ENCODE measurements at places on chromosomes 1 and 21.
A peak's percentile ranks its signal among the peaks of the same experiment; 100 is the strongest.

DNA sequence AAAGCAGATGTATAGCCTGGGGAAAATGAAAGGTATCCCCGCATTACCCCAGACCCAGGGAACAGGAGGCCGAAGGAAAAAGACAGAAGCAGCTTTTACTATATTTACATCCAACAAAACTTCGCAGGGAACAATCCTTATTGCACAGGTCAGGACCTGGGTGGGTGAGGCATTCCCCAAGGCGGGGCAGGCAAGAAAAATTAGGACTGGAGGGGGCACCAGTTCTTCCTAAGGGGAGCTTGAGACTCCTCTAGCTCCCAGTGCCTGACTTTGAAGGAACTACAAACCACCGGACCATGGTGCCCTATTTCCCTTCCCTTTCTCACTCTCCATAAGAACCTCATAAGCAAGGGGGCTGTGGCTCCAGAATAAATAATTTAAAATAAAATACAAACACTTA is 6.7 kb upstream of the GATAD2B start:
- DNase-seq: no peak

DNA sequence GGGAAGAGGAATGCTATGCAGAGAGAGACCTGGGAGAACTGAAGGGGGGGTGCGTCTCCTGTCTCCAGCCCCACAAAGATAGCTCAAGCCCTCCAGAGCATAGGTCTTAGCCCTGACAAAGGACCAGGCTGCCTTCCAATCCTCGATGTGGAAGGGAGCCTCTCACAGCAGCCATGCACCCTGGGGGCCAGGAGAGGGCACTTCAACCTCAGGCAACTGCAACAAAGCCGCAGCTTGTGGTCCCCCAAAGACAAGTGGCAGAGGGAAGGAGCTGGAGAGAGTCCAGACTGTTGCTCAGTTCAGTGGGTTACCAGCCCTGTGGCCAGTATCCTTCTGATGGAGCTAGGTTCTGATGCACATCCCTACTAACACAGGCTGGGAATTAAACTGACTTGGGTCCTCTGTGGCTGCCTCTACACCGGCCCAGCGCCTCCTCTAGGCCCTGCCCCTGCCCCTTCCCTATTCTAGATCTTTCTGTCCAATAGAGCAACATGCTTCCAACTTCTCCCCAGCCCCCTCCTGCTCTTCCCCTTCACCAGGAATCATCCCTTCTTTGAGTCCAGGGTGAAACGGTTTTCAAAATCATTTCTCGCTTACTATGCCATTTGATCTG is 100.7 kb upstream of the SPATA6 start:
- peak; percentile 49 for DNase-seq

DNA sequence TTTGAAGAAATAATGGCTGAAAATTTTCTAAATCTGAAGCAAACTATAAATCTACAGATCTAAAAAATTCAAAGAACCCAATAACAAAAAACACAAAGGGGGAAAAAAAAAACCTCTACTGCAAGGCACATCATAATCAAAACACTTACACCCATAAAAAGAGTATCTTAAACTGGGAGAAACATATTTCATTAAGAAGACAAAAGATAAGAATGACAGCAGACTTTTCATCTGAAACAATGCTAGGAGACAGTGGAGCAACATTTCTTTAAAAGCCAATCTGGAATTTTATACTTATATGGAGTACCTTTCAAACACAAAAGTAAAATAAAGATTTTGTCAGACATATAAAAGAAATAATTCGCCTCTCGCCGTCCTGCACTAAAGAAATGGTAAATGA is 49.1 kb downstream of the COP1 start:
- peak; percentile 12 for DNase-seq

DNA sequence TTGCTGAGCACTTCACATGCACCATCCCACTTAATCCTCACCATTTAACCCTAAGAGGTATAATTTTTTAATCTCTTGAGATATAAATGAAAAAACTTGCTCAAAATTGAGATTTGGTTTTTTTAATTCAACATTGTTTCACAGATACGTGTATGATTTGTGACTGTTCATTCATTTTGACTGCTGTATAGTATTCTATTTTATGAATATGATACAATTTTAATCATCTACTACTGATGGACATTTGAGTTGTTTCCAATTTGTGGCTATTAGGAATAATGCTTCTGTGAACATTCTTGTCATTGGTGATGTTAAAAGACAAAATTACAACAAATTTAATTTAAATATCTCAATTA is 617 bp upstream of the ZMYM6 start:
- DNase-seq: no peak

DNA sequence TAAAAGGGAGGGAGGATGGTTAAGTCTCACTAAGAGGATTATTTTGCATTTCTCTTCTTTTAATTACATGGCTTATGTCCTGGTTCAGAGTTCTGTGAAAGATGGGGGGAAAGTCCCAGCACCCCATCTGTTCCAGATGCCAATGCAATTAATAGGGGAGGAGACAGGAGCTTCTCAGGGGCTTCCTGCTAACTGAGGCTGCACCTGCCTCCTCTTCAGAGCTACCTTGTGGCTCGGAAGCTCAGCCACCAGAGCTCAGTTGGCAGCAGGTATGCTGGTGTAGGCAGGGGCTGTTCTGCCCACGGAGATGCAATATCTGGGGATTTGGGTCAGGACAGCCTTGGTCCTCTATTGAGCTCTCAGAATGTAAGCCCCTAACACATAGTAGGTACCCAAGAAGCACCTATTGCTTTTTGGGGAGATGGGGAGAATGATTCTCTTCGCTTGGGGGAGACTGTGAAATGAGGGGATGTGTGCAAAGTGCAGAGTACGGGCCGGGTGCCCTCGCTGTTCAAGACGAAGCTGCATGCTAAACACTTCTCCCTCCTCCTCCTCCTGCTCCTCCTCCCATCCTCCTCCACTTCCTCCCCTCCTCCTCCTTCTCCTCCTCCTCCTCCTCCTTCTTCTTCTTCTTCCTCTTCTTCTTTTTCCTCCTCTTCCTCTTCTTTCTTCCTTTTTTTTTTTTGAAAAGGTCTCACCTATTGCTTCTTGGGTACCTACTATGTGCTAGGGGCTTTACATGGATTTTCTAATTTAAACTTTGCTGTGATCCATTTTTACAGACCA is 279.0 kb downstream of the PTPRU start:
- no peak for DNase-seq

DNA sequence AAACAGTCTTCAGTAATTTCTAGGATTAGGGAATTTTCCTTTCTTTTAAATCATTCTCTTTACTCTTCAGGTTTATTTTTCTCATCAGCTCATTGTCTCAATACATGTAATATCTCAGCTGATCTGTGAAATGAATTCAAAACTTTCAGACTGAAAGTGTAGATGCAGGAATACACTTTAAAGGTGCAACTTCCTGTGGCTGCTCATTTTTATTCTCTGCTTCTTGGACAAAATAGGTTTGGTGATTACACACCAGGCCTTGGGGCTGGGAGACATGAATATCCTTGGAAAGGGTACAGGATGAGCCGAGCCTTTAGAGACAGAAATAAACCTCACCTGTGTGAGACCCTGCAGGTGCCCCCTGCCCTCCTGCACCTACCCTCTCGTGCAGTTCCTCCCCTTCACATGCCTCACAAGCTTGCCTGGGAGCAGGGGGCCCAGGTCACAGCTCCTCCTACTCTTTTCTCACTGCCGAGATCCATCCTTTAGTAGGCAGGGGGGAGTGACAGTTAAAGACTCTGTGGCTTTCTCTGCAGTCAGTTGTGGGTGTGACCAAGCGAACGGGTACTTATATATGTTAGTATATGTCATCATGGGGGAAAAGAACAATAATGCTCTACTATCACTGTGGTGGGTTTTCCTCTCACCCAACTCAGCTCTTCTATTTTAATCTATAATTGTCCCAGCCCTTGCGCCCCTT is 23.6 kb downstream of the XCL2 start:
- DNase-seq: no peak

DNA sequence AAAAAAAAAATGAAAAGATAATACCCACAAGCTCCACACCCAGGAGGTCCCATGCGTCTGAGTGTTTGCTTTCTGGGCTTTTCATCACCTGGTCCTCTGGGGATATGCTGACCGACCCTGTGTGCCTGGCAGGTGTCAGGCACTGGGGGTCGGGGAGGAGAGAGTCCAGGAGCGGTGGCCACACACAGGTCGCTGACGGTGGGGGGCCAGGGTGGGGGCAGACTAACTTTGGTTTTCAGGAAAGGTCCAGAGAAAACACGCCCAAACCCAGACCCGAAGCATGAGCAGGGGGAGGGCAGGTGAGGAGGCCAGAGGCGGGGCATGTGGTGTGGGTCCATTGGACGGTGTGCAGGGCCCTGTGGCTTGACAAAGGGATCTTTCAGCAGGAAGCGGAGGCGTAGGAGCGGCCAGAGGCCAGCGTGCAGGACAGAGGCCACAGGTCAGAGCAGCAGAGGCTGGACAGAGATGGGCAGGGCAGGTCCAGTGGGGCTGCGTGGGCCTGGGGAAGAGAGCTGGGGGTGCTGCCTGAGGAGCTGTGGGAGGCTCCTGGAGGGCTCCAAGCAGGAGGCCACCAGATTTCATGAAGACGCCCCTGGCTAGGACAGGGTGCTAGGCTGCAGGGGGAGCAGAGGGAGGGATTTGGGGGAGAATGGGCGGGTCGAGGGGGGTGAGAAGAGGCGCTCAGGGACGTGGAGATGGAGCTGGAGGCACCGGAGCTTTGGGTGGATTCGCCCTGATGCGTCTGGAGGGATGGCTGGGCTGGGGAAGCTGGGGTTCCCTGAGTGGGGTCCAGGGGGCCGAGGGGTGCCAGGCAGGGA is 15.8 kb downstream of the RNF223 start:
- DNase-seq: no peak

GRCh38 chr1:12344596-12345349 is 114.9 kb downstream of the VPS13D start:
- no peak for DNase-seq

DNA sequence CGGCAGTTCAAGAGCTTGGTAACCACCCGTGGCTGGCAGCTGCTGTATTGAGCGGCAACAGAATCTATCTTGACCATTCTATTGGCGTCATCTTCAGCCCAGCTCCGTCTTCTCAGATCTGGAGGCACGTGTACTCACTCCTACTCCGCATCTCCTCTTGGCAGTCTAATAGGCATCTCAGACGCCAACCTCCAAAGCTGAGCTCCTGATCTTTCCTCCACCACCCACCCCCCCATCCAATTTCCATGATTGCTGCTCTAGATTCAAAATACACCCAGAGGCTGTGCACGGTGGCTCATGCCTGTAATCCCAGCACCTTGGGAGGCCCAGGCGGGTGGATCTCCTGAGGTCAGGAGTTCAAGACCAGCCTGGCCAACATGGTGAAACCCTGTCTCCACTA is 84.6 kb upstream of the CASZ1 start:
- DNase-seq: no peak

- DNase-seq: peak; percentile 56
Observed at GRCh38 chr1:78348496-78349284, 142.1 kb upstream of the PTGFR start.

DNA sequence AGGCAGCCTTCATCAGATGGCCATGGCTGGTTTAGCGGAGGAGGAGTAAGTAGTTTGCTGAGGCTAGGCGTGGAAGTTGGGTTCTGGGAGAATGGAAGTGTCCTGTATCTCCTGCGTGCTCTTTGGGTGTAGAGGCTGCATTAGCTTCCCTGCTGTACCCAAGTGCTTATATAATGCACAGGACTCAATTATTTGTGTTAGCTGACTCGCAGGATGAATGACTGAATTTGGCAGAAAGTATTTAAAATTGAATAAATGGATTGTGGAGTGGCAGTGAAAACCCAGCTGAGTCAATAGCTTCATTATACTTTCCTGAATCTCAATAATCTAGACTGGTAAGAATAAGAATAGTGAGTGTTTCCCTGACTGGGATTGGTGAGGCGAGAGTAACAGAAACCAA is 13.8 kb downstream of the DNTTIP2 start:
- DNase-seq: no peak

DNA sequence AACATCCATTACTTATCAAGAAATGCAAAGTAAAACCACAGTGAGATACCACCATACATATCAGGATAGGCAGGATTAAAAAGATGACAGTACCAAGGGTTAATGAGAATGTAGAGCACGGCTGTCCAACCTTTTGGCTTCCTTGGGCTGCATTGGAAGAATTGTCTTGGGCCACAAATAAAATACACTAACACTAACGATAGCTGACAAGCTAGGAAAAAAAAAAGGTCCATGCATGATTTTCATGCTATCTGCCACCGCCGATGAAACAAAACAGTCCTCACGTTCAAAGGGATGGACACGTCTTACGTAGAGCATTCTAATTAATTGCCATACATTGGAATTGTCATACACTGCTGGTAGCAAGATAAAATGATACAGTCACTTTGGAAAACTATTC is 14.3 kb downstream of the BACH1 start:
- DNase-seq: no peak

GRCh38 chr21:29775462-29775861 is 164.3 kb downstream of the GRIK1 start:
- no peak for DNase-seq

- peak; percentile 66 for DNase-seq
Observed at GRCh38 chr1:24714859-24715520, 30.3 kb upstream of the CLIC4 start.

GRCh38 chr21:44434936-44435635 is 20.2 kb upstream of the LRRC3 start:
- DNase-seq: no peak

DNA sequence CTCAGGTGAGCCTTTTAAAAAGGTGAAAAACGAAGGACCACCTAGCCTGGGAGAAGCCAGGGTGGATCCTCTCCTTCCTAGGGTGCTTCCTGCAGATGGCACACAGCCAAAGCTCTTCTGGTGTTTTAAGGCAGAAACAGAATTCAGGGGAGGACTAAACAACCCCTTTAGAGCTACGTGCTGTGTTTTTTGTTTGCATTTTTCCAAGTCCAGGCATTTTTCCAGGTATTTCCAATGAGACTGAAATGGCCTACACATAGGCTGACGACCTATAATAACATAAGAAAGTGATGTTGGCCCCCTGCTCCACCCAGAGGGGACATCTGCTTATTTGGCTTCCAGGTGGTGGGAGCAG is 83.8 kb downstream of the CAPZB start:
- no peak for DNase-seq

DNA sequence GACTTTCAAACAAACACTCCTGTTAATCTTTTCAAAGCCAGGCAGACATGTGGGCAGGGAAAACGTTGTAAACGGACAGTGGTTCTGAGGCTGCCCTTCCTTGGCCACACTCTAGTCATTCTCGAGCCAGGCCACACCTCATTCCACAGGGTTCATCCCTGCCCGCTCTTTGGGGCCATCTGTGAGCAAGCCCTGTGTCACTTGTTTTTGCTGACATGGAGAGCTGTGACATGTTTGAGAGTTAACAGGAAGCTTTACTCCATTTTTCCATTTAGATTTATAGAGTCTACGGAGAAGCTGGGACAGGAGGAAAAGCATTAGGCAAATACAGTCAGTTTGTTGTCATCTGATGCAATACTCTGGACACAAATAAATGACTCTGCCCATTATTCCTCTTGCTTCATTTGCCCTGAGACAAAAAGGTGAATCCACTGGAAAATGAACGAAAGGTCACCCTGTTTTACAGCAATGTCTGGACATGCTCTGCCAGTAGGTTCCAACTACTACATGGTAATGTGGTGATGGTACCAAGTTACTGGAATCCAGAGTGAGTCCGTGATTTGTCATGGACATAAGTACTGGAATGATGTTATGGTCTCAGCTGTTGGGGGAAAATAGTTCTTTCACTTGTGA is 126.9 kb downstream of the CLIC6 start:
- DNase-seq: peak; percentile 67
